ENCODE measurements at places on chromosomes 13 and 19. TPM values are rescaled to one million over a fixed set of nuclear protein-coding genes. Genes with fewer than 3 reads are reported as not detected.

RUBCNL gene
- total RNA-seq: 0.21 TPM

DNA sequence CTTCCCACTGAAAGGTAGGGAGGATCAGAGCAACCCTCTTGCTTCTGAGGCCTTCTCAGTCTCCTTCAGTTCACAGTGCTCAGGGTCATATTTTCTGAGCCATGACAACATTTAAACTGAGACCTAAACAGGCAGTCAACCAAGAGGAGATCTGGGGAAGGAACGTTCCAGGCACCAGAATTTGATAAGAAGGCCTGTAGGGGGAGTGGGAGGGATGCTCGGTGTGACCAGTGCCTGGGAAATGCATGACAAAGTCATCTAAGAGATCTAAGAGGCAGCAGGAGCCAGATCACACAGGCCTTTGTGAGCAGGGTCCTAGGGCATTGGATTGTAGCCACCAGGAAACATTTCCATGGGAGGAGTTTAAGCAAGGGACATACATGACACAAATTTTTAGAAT lies 71.6 kb downstream of the SHISA2 start:
- peak; percentile 29 for DNase-seq

DNA sequence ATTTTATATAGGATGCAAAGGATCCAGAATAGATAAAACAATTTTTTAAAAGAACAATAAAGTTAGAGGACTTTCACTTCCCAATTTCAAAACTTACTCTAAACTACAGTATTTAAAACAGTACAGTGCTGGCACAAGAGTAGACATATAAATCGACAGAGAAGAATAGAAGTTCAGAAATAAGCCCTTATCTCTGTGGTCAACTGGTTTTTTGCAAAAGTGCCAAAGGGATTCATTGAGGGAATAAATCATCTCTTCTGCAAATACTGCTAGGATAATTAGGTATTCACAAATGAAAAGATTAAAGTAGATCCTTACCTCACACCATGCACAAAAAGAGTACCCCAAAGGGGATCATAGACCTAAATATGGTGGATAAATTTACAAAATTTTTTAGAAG lies 431.0 kb upstream of the HTR2A start:
- no peak for DNase-seq

GRCh38 chr13:75251188-75251587 lies 230.8 kb downstream of the TBC1D4 start:
- no peak for DNase-seq

- DNase-seq: no peak
Measured at GRCh38 chr13:67225252-67226159, 4.6 kb downstream of the PCDH9 start.

DNA sequence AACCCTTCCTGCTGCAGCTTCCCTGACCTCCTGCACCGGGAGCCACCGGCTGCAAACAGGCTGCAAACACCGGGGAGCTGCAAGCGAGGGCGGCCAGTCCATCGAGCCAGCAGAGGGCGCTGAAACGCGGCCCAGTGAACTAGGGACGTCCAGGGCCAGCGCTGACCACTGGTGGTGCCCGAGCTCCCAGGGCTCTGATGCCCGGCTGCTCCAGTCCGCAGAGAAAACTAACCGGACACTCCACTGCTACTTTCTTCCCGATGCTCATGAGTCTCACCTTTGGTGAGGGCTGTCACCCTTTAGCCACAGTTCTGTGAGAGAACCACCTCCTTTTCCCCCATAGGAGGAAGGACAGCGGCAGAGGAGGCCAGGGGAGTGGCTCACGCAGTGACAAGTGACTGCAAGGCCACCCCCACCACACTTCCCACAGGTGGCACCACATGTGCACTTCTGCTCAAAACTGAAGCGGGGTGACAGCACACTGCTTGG lies 82.8 kb upstream of the MTIF3 start:
- DNase-seq: peak; percentile 35

- DNase-seq: peak; percentile 77
Measured at GRCh38 chr19:10936661-10937084, 8.1 kb downstream of the TIMM29 start.

AP1M2 gene
- total RNA-seq: 14.8 TPM

- no peak for DNase-seq
Measured at GRCh38 chr13:111060237-111060919, 54.7 kb upstream of the ARHGEF7 start.

DNA sequence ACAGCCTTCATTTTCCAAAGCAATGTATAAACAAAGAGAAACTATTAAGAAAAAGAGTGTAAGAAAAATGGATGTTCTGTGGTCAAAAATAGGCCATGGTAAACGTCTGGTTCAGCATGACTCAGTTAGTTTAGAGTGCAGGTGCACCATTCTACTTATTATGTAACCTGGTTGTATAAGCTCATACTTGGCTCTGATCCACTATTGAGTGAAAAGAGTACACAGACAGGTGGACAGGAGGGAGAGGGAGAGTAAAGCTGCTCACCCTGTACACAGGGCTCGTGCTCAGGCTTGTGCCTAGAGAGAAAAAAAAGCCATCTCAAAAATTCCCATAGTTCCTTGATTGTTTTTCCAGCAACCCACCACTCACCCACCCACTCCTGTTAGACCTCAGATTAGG lies 85.8 kb upstream of the ZNF91 start:
- no peak for DNase-seq

GRCh38 chr13:52082601-52083000 lies 46.3 kb downstream of the NEK5 start:
- DNase-seq: no peak

CCDC169 gene
- 2.3 TPM for total RNA-seq

GRCh38 chr13:38590796-38591507 lies 95.9 kb upstream of the FREM2 start:
- no peak for DNase-seq

LHB gene
- total RNA-seq: not detected

HCN2 gene
- 4.5 TPM for total RNA-seq

- DNase-seq: no peak
Measured at GRCh38 chr13:47548294-47548840, 452.7 kb downstream of the SUCLA2 start.

SRRM5 gene
- not detected for total RNA-seq

- no peak for DNase-seq
Measured at GRCh38 chr13:113997845-113998751, 24.2 kb upstream of the C13orf46 start.

- DNase-seq: peak; percentile 38
Measured at GRCh38 chr13:45564133-45564776, 51.3 kb downstream of the ERICH6B start.

GRCh38 chr13:110329798-110330461 lies 22.8 kb downstream of the COL4A2 start:
- peak; percentile 44 for DNase-seq

EDNRB gene
- total RNA-seq: not detected

DNA sequence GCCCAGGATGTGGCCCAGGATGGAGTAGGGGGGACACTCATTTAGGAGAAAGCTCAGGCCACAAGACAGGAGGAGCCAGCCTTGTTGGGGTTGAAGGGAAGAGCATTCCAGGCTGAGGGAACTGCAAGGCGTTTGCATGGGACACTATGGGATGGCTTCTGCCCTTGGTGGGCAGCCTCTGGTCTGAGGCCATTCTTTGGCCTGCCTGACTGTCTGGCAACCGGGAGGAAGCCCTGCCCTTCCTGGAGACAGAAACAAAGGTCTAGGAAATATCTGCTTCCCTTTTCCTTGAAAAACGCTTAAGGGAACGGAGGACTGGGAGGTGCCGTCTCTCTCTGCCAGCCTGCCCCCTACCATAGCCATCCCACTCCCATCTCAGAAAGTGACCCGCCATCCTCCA lies 2.8 kb upstream of the ICAM1 start:
- no peak for DNase-seq

- no peak for DNase-seq
Measured at GRCh38 chr19:22427547-22427946, 5.4 kb upstream of the ZNF98 start.

CACNG7 gene
- not detected for total RNA-seq

ADPRHL1 gene
- 1.3 TPM for total RNA-seq

DNA sequence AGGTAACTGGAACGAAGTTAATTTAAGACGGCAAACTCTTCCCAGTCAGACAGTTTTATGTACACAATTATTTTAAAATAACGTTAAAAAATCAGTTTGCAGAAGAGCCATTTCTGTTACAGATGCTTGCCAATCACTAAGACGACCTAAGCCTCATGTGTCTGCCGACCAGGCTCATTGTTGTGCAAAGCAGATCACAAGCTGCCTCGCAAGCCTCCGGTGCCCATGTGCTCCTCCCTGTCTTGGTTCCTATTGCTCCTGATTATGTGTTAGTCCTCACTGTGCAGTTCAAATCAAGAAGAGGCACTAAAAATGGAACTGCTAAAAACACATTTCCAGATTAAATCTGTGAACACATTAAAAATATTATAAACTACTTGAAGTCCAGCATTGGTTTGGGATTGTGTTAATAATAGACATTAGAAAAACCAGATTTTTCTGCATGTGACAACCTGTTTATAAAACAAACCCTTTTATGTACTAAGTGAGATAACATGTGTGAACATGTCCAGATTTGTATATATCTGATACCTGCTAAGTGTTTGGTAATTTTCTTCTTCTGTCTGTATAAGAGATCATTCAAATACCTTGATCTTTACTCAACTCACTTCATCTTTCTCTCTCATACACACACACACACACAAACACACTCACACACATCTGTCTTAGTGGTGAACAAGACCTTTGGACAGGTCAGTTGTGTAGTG lies 81.9 kb upstream of the SLC15A1 start:
- DNase-seq: no peak

- DNase-seq: no peak
Measured at GRCh38 chr13:32822771-32823170, 193.5 kb upstream of the KL start.

GRCh38 chr13:72852207-72852606 lies 70.3 kb downstream of the PIBF1 start:
- no peak for DNase-seq

DNA sequence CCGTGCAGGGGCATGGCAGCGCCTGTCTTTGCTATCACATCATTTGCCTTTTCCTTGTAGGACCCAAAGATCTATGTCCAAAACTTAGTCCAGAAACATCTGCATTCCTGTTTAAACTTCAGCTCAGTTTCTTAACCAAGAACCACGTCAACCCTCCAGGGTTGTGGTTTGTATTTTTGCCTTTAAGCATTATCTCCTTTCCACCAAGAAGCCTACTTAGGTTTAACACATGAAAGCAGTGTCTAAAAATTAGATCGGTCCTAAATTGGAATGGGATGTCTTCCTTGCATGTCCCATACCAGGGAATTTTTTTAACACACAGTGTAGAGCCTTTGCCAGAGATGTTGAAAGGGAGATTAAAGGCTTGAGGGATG lies 38.8 kb downstream of the DHRS12 start:
- no peak for DNase-seq

COX6B2 gene
- not detected for total RNA-seq

AMER2 gene
- total RNA-seq: not detected

- DNase-seq: no peak
Measured at GRCh38 chr13:112905086-112905485, 63.9 kb upstream of the MCF2L start.

- DNase-seq: no peak
Measured at GRCh38 chr19:10111405-10111811, at the start of gene P2RY11. Gene P2RY11, plus strand, starts transcription at chr19:10111693. Its CDS starts 29 bp downstream, at chr19:10111722.

TYROBP gene
- not detected for total RNA-seq

GRCh38 chr13:114038900-114039299 lies 65.0 kb upstream of the C13orf46 start:
- DNase-seq: no peak

SMAD9 gene
- total RNA-seq: 4.0 TPM

GRCh38 chr19:18440415-18440877 lies 2.5 kb upstream of the ISYNA1 start:
- DNase-seq: no peak

GRCh38 chr13:46778890-46779289 lies 18.1 kb downstream of the ESD start:
- no peak for DNase-seq

SYMPK gene
- total RNA-seq: 17.7 TPM

TSHZ3 gene
- total RNA-seq: 5.4 TPM

GRCh38 chr13:74226791-74227475 lies 92.7 kb upstream of the KLF12 start:
- DNase-seq: no peak

- DNase-seq: no peak
Measured at GRCh38 chr13:50377726-50378270, 362.6 kb downstream of the KCNRG start.

ZSCAN4 gene
- total RNA-seq: not detected

DNA sequence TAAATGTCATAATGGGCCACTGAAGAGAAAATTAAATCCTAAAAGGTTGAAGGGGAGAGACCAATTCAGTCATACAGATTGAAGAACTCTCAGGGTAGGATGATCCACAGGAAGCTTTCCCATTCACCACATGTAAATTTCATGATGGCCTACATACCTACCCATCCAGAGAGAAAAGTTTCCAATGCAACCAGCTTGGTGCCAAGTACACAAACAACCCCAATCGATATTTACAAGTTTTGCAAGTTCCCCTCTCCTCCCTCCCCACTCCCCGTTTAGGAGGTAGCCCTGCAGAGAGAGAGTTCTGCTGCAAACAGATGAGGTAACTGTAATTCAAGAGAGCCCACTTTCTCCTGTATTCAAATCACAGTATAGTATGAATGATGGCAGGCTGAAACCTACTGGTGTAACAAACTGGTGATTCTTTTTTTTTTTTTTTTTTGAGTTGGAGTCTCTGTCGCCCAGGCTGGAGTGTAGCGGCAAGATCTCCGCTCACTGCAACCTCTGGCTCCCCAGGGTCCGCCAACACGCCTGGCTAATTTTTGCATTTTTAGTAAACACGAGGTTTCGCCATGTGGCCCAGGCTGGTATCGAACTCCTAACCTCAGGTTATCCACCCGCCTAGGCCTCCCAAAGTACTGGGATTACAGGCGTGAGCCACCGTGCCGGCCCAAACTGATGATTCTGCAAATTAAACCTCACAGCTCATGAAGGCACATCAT lies 14.4 kb downstream of the FOXO1 start:
- DNase-seq: no peak

- DNase-seq: no peak
Measured at GRCh38 chr13:75723901-75724300, 87.8 kb downstream of the LMO7 start.

S1PR2 gene
- 3.0 TPM for total RNA-seq

DNA sequence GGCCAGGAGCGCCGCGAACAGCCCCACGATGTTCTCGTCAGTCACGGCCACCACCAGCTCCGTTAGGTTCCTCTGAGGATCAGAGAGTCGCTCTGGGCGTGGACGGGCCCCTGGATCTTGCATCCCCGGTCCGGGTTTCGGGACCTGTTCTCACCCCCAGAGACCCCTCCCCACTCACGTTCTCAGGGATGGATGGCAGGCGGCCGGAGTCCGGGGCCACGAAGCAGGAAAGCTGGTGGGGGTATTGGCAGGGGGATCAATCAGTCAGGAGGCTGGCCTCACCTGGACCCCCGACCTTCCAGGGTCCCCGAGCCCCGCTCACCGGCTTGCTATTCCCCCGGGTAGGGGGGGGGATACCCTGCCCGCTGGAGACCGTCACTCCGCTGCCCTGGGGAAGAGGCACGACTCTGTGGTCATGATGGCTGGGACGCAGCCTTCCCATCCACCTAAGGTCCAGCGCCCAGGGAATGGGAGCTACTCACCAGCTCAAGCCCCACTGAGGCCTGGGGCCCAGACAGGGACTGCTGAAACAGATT lies 4.6 kb downstream of the DENND1C start:
- DNase-seq: no peak

PGLYRP1 gene
- not detected for total RNA-seq

All from H4 (cell line).